Heart right ventricle (tissue), 16 donors: ENCODE measurements at places on chromosomes 5 and 9. TPM values are rescaled to one million over a fixed set of nuclear protein-coding genes. Genes with fewer than 3 reads are reported as not detected.

UGT3A1 gene
- polyA plus RNA-seq: not detected

TMEM141 gene
- 95.6 TPM for polyA plus RNA-seq

RNF183 gene
- not detected for polyA plus RNA-seq

PCDHA4 gene
- polyA plus RNA-seq: not detected

SMIM33 gene
- polyA plus RNA-seq: not detected

HK3 gene
- polyA plus RNA-seq: 4.5 TPM

TCERG1 gene
- 59.2 TPM for polyA plus RNA-seq

GLDC gene
- not detected for polyA plus RNA-seq

ACOT12 gene
- polyA plus RNA-seq: not detected

PCDHB13 gene
- polyA plus RNA-seq: 1.3 TPM

MAN2A1 gene
- polyA plus RNA-seq: 3.9 TPM

C1QTNF3 gene
- polyA plus RNA-seq: 6.3 TPM

SHC3 gene
- 0.29 TPM for polyA plus RNA-seq

SPINK13 gene
- not detected for polyA plus RNA-seq

SPATA24 gene
- 37.5 TPM for polyA plus RNA-seq

PPWD1 gene
- polyA plus RNA-seq: 31.6 TPM

DENND1A gene
- polyA plus RNA-seq: 10.5 TPM

CDH9 gene
- not detected for polyA plus RNA-seq

GRCh38 chr5:114695292-114695904, 333.5 kb downstream of the KCNN2 start:
- DNase-seq: no peak

DNA sequence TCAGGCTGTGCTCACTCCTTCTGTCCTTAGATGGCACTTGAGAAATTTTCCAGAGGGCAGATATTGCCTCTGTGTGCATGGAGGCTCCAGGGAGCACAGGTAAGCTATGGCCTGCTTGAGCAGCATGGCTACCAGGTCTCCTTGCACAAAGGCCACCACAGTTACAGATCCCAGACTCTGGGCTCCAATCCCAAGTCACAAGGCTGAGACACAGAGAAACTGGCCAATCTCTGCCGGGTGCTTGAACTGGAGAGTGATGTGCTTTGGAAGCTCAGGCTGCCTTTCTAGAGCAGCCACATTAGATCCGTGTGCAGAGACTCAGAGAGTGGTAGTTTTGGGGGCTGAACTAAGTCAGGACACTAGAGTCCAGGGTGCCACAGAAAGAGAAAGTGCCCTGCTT, 145.7 kb downstream of the SEMA6A start:
- DNase-seq: no peak

GRCh38 chr5:159257629-159258283, 5.3 kb upstream of the UBLCP1 start:
- DNase-seq: no peak

DNA sequence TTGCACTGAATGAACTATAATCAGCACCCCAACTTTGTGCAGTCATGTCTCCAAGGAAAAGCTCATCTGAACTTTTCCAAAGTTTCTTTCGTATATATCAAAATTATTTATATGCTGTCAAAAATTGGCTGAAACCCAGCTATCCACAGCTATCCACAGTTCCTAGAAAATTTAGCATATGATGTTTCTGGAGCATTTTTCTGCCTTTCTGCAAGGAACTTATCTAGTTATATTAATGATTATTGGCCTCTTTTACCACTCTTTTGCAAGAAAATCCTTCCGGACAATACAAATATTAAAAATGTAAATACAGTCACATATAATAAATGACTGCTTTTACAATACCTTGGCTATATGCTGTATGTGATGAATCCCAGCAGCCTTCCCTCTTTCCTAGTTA, 270.2 kb downstream of the TMEM167A start:
- no peak for DNase-seq

- no peak for DNase-seq
Observed at GRCh38 chr9:131961496-131961880, 118.2 kb downstream of the MED27 start.

DNA sequence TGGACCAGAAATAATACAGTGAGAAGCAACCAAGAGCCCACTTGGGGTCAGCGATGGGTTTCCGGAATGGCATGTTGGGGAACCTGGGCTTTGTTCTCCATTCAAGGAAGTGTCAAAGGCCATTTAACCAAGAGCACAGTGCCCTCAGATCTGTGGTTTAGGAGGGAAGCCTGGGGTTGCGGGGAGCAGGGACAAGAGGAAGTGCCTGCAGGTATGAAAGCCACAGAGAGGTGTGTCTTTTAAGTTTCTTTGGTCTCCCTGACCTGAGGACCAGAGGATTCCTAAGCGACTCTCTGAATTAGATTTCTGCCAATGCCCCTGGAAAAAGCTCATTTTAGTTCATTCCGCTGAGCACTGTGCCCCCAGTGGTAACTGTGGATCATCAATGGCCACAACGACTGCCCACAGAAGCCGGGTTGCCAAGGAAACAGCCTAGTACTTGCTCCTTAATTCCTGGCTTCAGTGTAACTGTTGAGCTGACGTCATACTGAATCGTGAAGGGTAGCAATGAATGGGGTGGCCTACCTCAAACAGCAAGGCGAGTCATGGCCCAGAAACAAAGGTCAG, 107.3 kb upstream of the SPIN1 start:
- no peak for DNase-seq

- no peak for DNase-seq
Observed at GRCh38 chr5:91357806-91358205, 25.3 kb downstream of the ARRDC3 start.

- no peak for DNase-seq
Observed at GRCh38 chr5:126975796-126976195, 54.6 kb downstream of the MARCHF3 start.

DNA sequence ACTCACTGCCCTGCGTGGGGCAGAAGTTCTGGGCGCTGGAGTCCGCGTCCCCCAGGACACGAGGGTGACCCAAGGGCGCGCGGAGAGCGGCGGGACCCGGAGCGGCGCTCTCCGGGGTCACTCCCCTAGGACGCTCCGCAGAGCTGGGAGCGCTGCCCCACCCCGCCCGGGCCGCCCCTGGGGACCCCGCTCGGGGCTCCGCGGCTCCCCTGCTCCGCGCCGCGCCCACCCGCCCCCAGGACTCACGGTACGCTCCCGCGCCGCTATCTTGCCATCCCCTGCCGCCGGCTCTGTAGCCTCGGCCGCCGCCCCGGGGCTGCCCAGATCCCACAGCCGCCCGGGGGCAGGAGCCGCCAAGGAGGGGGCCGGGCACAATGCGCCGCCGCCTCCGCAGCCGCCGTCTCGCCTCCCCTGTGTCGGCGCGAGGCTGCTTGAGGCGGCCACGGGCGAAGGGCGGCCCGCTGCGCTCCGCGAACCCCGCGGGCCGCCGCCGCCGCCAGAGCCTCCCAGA, 303 bp downstream of the LIFR start:
- DNase-seq: no peak

GRCh38 chr5:37005946-37006540, 129.5 kb downstream of the NIPBL start:
- DNase-seq: no peak

DNA sequence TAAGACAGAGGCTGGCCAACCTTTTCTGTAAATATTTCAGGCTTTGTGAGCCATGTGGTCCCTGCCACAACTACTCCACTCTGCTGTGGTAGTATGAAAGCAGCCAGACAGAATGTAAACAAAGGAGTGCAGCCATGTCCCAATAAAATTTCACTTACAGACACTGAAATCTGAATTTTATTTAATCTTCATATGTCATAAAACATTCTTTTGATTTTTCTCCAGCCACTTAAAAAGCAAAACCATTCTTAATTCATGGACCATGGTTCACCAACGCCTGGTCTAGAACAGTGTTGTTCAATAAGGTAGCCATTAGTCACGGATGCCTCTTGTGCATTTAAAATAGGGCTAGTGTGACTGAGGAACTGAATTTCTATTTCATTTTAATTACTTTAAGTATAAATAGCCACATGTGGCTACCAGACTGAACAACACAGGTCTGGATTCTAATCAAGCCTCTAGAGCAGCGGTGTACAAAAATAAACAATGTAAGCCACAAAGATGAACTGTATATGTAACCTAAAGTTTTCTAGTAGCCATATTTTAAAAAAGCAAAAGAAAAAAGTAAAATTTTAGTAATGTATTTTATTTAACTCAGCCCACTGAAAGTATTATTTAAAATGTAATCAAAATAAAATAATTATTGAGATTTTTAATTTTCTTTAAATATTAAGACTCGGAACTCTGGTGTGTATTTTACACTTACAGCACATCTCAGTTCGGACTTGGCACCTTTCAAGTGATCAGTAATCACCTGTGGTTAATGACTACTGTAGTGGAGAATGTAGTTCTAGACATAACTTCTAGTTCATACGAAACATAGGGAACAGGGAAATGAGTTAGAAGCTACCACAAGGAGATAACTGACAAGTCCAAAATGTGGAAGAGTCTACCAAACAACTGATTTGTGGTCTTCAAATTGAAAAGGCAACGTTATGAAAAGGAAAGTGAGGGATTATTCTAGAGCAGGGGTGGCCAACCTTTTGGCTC, 14.3 kb downstream of the GEMIN5 start:
- DNase-seq: no peak

- peak; percentile 91 for DNase-seq
Observed at GRCh38 chr5:96934708-96935558, 947 bp upstream of the LNPEP start.

DNA sequence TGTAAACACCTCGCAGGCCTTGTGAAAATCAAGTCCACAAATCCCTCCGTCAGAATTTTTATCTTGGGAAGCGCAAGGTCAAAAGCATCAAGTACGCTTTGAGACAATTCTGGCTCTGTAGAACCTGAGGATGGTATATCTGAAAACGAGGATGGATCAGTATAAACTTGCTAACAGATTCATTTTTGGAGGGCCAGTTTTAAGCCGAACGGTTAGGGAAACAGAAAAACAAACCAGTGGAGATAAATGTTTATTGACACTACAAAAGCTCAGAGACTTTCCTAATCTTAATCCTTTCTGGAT, 352 bp upstream of the PGGT1B start:
- DNase-seq: no peak

DNA sequence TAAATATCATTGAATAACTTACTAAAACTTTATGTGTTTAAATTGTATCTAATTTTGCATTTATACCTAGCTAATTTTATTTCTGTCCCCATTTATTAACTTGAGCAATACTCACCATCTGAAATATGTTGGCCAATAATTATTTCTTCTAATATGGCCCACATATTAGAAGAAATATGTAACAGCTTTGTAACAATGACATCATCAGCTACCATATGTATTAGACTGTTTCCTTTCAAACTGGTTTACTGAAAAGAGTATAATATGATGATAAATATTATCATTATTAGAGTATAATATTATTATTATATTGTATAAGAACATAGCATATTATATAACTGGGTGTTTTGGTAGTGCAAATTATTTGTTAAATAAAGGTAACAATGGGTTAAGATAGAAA, 220.5 kb downstream of the FBXL7 start:
- no peak for DNase-seq

DNA sequence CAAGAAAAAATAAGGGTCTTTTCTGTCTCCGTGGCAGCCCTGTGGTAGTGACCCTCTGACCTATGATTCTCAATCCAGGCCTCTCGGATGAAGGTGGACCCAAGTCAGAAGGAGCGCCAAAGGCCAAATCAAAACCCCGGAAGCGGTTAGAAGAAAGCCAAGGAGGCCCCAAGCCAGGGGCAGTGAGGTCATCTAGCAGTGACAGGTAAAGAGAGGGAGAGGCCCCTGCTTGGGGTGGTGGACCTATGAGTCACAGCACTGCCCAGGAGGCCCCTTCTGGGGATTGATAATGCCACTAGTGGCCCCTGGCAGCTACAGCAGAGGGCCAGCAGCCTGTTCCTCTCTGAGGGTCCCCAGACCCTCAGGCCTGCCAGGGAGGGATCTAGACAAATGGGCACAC, 6.4 kb upstream of the SLC2A8 start:
- DNase-seq: no peak

DNA sequence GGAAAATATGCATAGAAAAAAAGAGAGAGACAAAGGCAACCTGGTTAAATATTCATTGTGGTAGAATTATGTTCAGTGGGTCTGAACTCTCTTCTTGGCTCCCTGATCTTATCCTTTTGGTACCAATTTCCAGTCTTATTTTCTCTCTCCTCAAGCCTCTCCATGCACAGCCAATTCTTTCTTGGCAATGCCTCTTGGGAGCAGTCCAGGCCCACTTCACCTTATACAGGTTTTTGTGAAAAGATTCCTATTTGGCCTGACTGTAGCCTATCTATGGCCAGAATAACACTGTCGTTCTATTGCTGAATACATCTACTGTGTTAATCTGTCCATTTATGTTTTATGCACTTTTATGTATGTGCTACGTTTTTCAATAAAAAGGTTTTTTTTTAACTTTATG, 2.7 kb downstream of the ELOVL7 start:
- DNase-seq: no peak
